ENCODE measurements at places on chromosomes 2 and 18. TPM values are rescaled to one million over a fixed set of nuclear protein-coding genes. Genes with fewer than 3 reads are reported as not detected.

SERPINB2 gene
- not detected for total RNA-seq

DSG1 gene
- not detected for total RNA-seq

DSEL gene
- 20.6 TPM for total RNA-seq

TTR gene
- total RNA-seq = not detected

AMMECR1L gene
- total RNA-seq = 18.8 TPM

HOXD13 gene
- total RNA-seq = not detected

KIAA2012 gene
- not detected for total RNA-seq

PAIP2B gene
- total RNA-seq = 31.3 TPM

BBS5 gene
- 0.20 TPM for total RNA-seq

IL18RAP gene
- not detected for total RNA-seq

CYP26B1 gene
- total RNA-seq = 0.36 TPM

SLC5A7 gene
- 0.15 TPM for total RNA-seq

LIMS3 gene
- 2.0 TPM for total RNA-seq

GALR1 gene
- total RNA-seq = 1.6 TPM

EHBP1 gene
- total RNA-seq = 64.1 TPM

ZEB2 gene
- total RNA-seq = 0.13 TPM

RAMP1 gene
- 0.65 TPM for total RNA-seq

SP140L gene
- 0.31 TPM for total RNA-seq

SH3RF3 gene
- 0.42 TPM for total RNA-seq

GMCL1 gene
- 26.1 TPM for total RNA-seq

ILKAP gene
- 33.8 TPM for total RNA-seq

DOK6 gene
- 0.50 TPM for total RNA-seq

IL1F10 gene
- total RNA-seq = not detected

HES6 gene
- 36.3 TPM for total RNA-seq

CAPN14 gene
- 0.08 TPM for total RNA-seq
